ENCODE measurements at places on chromosomes 5 and 9.

DNA sequence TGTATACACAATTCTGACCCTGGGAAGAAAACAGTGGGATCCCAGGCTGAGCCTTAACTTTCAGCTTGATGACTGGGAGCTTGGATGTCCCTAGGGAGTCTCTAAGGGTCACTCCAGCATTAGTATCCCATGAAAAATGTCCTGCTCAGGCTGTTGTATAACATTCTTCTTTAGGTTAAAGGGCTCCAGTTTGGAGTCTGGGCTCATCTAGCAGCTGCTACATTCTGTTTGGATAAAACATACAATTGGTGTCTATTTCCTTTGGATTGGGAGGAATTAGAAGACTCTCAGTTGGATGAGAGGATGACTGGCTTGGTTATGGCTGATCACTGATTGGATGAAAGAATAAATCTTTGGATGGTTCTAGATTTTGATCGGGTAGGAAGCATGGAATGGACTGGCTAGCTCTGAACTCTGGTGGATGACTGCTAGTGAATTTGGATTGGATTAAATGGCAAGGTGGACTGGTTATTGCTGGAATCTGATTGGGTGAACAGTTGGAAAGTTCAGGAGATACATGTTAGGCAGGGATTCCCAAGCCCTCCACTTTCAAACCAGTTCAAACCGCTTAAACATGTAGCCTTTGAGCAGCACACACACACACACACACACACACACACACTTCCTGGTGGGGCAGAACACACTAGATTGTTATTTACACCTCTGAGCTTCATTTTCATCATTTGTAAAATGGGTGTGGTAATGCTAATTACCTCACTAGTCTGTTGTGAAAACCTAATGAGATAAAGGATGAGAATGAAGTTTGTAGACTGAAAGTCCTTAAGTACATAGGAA, 7.1 kb upstream of the MYOZ3 start:
- DNase-seq: no peak

DNA sequence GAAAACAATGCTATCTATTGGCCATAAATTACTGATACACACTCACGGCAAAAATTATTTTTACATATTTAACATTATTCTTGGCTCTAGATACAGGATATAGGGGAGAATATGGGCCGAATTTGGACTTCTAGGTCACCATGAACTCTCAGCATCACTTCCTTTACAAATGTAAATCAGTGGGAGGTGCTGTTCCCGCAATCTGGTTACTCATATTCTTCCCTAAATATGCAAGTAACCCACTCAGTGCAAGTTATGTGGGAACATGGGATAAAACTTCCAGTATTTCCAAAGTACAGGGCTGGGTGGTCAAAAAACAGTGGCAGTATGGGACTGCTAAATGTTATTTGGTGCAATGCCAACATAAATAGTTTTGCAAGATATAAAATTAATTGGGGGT, 145.6 kb downstream of the PPP2R2B start:
- DNase-seq: no peak

- no peak for DNase-seq
These were observed 308.3 kb downstream of the ZSWIM6 start for GRCh38 chr5:61640179-61641021.

- DNase-seq: no peak
These were observed 88.8 kb downstream of the SREK1 start for GRCh38 chr5:66232706-66233445.

- DNase-seq: no peak
These were observed 577.2 kb downstream of the MTRR start for GRCh38 chr5:8446179-8446578.

- no peak for DNase-seq
These were observed 118.8 kb downstream of the MTX3 start for GRCh38 chr5:79872291-79872690.

- no peak for DNase-seq
These were observed 98.6 kb downstream of the GNAQ start for GRCh38 chr9:77933019-77933418.

DNA sequence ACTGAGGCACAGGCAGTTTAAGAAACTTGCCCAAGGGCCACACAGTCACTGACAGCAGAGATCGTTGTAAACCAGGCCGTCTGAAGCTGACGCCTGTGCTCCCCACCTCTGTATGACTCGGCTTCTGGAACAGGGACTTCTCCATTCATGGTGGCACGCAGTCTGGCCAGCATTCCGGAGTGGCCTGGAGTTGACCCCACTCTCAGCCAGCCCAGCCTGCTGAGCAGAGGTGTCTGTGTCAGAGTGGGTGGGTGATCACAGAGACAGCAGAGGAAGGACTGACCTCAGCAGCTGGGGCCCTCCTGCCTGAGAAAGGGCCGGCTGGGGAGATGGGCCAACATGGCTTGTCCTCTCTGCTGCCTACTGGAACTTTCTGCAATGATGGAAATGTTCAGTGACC, 12.6 kb downstream of the LRSAM1 start:
- no peak for DNase-seq

- DNase-seq: no peak
These were observed 101.8 kb downstream of the ICE1 start for GRCh38 chr5:5524327-5524726.

DNA sequence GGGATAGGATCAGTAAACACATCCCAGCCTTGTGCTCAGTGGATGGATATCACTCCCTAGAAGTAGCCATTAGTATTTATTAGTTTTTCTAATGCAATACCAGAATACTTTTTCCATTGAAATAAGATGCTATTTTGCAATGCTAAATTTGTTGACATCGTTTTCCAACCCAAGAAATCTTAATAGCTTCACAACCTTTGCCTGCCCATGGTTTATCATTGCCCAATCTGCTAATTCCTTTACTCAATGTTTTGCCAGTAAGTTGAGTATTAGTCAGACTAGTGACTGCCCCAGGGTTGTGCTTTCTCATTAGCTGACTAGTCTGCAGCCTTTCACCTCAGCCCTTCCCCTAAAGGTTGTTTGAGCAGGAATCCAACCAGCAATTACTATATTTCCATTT, 62.9 kb downstream of the NREP start:
- DNase-seq: no peak

DNA sequence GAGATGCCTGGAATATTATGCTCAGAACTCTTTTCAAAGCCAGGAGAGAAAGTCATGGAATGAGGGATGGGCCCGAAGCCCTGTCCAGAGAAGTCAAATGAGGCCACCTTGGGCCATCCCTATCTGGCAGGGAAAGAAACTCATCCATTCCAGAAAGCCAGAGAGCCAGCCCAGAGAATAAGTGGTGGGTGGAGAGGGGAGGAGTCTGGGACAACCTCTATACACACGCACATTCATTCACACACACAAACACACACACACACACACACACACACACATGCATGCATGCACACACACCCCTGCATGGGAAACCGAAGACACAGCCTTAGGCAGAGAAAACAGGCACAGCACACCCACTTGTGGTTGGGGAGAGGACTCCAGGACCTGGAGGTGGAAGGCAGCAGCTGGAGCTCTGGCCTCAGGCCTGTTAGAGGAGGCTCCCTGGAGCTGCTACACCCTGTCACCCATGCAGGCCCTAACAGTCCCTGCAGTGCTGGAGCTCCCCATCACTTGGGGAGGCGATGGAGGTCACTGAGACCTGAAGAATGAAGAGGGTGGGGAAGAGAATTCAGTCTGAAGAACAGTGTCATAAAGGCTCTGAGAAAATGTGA, 38.0 kb downstream of the TGFBI start:
- DNase-seq: no peak

DNA sequence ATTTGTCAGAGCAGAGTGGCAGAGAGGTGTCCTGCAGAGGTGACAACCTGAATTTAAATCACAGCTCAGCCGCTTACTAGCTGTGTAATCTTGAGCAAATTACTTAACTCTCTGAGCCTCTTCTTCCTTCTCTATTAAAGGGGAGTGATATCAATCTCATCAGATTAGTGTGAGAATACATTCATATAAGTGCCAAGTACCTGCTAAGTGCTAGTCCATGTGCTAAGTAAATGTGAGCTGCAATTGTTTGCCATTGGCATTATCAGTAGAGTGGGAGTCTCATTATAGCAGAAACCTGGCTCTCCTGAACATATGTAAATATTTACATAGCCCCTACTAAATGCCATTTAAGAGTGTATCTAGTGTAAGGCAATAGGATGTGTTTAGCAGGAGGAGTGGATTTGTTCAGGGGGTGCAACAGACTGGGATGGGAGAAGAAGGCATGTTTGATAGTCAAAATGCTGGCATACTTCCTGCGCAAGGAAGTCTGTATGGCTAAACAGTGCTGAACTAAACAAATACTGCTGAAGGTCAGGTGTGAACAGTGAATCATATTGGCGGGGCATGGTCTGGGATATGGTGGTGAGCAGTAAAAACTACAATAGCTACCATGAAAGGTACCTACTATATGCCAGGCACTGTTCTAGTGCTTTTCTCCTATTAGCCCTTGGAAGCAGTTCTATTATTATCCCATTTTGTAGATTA, 74.5 kb downstream of the F2RL2 start:
- DNase-seq: no peak

DNA sequence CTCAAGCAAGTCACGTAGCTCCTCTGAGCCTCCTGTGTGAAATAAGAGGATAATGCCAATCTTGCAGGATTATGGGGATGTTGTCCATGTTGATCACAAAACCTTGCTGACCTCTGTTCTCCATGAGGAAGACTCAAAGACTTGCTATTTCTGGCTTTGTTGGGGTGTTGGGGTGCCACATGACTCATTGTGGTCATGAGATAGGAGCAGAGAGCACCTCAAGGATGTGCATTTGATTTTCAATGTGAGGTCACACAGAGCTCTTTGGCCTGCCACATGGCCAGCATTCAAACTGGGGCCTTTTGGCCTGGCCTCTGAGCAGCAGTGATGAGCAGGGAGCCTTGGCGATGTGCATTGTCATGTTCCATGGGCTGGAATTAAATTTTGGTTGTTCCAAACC, 380.3 kb downstream of the GADD45G start:
- no peak for DNase-seq

DNA sequence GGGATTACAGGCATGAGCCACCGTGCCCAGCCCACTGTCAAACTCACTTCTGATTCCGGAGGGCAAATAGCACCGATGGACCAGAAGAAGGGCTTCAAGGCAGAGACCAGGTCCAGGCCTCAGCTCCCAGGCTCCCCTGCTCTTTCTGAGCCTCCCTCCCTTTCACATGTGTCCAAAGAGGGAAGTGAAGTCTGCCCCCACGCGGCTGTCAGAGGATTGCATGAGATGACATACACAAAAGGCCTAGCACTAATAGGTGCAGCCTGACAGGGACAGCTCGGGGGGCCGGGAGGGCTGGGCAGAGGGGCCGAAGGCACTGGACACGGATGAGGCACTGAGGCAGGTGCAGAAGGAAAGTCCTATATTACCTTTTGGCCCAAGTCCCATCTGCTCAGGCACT, 16.1 kb downstream of the FBP1 start:
- no peak for DNase-seq

GRCh38 chr5:137611794-137612435, 112.8 kb upstream of the SPOCK1 start:
- DNase-seq: no peak

GRCh38 chr5:132498686-132499271, 8.2 kb upstream of the IRF1 start:
- no peak for DNase-seq

DNA sequence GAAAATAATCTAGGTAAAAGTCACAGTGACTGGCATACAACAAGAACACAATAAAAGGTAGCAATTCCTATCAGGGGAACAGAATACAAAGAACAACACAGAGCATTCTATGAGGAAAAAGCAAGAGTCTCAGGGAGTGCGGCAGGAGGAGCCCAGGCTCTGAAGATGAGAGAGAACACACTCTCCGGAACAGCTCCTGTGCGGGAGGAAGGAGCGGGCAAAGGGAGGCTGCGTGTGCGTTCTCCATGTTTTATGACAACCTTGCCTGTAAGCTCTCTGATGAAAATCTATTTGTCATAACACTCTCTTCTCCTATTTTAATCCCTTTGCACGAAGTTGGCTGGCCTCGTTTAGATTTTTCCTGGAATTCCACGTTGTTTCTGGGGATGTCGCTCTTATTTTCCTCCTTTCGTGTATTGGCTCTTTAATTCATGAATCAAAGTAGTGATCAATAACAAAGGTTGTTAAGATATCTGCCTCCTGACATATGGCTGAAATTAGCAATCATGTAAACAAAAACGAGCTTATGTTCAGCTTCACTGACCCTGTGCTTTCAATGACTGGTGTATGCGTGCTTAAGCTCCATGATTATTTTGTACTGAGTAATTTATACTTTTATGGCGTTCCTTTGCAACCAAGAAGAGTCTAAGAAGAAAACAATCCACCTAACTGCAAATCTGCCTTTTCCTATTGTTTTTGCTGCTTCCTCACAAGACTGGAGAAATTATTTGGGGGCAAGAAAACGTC, 109.5 kb downstream of the MYO10 start:
- no peak for DNase-seq

DNA sequence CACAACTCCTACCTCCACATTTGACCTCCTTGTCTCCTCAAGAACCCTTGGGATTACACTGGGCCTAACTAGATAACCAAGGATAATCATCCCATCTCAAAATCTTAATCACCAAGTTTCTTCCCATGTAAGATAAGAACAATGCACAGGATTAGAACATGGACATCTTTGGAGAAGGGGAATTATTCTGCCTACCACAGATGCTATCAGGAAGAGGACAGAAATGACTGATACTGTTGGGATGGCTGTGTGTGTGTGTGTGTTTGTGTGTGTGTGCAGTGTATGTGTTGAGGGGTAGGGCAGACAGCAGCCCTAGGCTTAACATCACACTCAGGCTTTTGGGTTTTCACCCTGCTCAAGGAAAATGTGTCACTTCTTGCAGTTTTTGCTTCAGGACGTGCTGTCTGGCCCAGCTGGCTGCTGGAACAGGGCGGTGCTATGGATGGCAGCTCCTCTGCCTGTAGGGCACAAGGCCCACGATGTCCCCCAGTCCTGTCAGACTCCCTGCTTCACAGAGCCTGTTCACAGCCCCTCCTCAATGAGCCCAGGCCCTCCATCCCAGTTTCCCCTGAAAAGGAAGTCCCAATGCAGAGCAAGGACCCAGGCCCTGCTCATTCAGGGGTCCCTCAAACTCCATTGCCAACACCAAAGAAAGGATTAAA, 7.7 kb downstream of the CA9 start:
- no peak for DNase-seq

GRCh38 chr5:111469903-111470302, 42.4 kb downstream of the STARD4 start:
- no peak for DNase-seq

- DNase-seq: no peak
These were observed 73.6 kb upstream of the RPS23 start for GRCh38 chr5:82351754-82352145.

DNA sequence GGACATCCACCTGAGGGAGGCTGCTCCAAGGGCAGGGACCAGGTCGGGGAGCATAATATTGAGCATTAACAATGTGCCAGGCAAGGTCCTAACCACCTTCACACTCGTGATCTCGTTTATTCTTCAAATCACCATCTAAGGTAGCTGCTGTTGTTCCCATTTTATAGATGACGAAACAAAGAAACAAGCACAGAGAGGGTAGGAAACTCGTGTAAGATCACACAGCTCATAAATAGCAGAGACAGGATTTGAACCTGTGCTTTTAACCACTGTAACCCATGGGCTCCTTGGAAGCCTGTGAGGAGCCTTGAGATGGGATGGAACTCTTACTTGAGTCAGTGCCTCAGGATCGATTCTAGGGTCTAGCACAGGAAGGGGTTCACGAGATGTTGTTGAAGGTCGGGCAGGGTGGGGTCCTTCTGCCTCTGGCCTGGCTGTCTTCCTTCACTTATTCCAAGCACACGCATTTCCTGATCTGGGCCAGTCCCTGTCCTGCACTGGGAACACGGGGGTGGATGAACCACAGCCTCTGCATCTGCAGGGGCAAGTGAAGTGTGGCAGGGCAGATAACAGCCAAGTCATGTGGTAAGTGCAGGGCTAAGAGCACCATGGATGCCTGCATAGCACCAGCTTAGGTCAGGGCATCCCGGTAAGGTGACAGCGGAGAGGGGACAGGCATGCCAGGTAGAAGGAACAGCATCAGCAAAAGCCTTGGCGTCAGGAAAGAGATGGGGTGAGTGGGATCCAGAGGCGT, 188.1 kb downstream of the MELK start:
- DNase-seq: no peak

Measured in hypothalamus (tissue), 51 donors.